ENCODE measurements at places on chromosomes 5 and 9.

- DNase-seq, result no peak
These were observed 33.4 kb upstream of the TRIO start for GRCh38 chr5:14109771-14110170.

DNA sequence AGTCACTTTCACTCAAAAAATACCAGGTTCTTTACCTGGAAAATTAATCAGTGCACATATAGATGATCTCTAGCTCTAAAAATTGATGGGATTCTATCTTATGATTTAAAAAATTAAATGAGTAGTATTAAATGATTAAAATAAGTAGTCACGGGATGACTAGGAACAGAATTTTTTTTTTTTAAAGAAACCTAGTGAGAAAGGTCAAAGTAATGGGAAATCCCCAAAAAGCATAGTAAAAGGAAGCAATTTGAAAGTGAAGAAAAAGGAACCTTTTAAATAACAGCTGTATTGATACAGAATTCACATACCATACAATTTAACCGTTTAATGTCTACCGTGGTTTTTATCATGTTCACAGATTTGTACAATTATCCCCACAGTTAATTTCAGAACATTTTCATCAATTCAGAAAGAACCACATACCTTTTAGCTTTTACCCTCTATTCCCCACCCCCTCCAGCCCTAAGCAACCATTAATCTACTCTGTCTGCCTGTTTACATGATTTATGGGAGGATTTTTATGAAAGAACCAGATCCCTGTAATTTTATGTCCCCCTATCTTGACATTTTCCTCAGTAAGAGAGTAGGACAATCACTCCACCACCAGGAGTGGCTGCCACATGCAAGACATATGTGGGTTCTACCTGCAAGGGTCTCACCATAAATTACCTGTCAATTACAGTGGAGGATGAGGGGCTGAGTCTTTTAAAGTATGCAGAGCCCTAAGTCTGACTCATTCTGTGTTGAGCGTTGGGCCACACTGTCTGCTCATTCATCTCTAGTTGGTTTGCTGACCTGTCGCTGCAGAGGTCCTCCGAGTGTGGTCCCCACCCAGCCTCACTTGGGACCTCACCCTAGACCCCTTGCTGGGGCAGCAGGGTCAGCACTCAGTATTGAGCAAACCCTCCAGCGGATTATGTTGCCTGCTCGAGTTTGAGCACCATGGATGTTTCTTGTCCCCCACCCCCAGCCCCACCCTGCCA is 16.0 kb downstream of the ANKRD33B start:
- DNase-seq, result no peak

DNA sequence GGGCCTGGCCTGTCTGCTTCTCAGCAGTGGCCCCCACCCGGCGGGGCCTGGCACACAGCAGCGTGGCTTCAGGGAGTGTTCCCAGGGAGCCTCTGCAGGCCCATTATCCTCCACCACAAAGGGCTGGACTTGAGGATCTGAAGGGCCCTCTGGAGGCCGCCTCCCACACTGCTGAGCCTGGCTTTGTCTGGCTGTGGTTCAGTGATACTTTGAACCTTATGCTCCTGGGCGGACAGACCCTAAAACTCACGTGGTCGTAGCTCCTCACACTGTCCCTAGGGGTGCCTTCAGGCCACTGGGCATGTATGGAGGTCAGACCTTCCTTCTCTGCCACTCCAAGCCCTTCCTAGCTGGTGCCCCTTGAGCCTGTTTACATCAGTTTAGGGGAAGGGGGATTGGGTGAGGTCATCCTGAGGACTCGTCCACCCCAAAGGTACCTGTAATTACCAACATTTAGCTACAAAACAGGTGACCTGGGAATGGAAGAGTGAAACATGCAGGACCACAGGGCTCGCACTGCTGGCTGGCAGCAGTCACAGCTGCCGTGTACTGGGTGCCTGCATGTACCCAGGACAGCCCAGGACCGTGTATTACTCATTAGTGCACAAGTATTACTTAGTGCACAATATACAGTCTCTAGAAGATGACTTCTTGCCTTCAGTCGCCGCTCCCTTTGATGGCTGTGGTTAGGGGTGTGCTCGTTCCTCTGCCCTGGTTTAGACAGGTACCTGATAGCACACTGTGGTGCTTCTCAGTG is 8.5 kb downstream of the GRHPR start:
- no peak for DNase-seq

GRCh38 chr5:178674334-178674733 is 47.5 kb upstream of the CLK4 start:
- DNase-seq, result no peak

DNA sequence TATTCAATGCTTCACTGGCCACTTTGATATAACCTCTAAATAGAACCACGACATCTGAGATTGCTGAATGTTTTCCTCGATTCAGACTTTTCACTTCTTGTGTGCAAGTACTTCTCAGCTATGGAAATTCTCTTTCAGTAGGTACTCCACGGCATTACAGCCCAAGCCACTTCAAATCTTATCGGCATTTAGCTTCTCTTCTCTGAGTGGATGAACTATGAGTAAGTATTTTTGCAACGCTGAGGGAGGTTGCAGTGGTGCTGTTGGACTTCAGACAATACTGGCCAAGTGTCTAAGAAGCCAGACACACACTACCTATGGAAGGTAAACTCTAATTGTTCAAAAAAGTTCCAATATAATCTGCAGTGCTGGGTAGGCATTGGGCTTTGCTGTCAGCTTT is 60.1 kb downstream of the FBN2 start:
- no peak for DNase-seq

GRCh38 chr5:61702784-61703183 is 370.7 kb downstream of the ZSWIM6 start:
- no peak for DNase-seq

- no peak for DNase-seq
These were observed 212.6 kb upstream of the MSX2 start for GRCh38 chr5:174511714-174512253.

DNA sequence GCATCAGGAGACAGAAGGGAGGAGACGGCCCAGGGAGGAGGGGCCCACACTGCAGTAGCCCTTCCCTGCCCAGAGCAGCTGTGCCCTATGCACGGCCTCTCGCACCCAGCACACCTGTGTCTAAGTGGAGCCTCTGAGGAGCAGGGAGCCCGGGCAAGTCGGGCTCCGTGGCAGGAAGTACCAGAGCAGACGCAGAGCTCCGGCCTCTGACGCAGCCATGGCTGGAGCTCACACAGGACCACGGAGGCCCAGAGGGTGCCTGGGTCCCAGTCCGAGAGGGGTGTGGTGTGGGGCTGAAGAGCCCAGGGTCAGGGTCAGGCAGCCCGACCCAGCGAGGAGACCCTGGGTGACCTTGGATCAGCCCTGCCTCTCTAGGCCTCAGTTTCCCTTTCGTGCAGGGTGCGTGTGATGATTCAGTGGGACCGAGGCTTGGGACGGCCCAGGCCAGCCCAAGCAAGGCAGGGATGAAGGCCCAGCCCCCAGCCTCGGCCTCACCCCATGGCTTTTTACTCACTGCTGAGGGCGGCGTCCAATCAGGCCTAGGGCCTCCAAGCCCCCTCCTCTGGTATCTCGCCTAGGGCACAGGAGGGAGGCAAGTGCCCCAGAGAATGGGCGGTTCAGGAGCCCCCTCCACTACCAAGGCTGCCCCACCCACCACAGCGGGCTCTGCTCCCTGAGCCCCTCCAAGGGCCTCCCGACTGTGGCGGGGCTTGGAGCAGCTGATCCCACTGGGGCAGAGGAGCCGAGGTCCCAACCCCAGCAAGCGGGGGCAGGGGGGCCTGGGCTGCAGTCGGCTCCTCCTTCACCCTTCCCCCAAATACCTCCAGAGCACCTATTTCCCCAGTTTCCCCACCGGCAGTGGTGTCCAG is 4.3 kb upstream of the AGPAT2 start:
- no peak for DNase-seq

DNA sequence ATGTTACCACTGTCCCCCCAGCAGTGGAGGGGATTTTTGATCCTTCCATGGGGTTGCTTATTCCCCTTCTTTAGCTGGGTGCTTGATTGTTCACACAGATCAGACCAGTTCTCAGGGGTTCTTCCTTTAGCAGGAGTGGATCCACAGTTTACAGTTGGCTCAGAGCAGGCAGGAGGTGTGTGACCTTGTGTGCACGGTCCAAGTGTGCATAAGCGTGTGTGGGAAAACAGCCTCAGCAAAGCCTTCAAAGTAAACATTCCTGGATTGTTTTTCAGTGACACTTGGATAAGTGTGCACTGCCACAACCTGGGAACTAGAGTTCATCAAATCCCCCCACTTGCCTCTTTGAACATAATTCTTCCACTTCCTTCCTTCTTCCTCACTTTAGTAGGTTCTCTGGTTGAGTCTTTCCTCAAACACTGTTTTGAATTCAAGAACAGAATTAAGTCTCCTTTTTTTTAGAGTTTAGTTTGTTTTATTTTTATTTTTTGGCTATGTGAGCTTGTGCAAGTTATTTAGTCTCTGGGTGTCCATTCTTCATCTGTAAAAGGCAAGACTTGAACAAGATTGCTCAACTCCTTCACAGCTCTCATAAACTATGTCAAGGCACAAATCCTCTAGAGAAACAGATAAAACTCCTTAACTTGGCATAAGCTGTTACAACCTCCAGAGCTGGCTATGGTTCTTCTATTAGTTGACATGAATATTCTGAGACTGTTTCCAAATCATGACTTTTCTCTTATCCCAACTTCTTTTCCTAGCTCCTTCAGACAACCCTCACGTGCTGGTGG is 78.0 kb downstream of the OSMR start:
- no peak for DNase-seq

- no peak for DNase-seq
These were observed 10.4 kb downstream of the GPSM1 start for GRCh38 chr9:136337416-136338395.

DNA sequence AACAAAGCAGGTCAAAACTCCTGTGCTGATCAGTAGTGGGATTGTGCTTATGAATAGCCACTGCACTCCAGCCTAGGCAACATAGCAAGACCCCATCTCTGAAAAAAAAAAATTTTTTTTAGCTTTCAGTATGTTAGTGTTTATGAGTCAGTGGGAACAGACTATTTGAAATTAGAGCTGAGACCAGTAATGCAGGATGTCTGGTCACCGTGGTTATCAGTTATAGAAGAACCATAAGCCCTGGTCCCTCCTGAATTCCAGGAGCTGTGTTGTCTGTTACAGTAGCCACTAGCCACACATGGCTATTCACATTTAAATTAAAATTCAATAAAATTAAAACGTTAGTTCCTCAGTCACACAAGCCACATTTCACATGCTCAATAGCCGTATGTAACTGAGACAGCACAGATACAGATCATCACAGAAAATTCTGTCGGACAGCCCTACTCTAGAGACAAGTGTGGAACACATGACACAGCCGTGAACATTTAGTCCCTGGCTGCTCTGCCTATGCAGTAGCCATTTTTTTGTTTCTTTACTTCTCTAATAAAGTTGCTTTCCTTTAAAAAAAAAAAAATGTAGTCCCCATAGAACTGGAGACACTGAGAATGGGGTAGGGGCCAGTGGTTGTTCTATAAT is 96.1 kb upstream of the SAP30L start:
- no peak for DNase-seq

GRCh38 chr5:132425975-132426524 is 56.5 kb downstream of the SLC22A5 start:
- no peak for DNase-seq

DNA sequence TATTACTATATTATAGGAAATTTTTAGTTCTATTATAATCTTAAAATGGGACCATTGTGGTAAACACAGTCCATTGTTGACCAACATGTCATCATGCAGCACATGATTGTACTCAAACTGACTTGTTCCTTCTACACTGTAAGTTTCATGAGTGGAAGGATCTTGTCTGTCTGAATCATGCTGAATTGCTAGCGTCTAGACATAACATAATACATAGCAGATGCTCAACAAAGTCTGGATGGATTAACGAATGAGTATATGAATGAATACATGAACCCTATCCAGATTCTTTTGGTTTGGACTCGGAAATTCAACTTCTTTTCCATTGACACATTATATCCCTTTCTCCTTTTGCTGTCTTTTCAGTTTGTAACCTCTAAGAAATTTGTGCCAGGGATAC is 429.2 kb upstream of the SGCD start:
- no peak for DNase-seq

GRCh38 chr9:133505186-133505830 is 19.5 kb downstream of the MYMK start:
- peak; percentile 57 for DNase-seq

- DNase-seq, result no peak
These were observed 40.2 kb upstream of the TYRP1 start for GRCh38 chr9:12652973-12653372.

DNA sequence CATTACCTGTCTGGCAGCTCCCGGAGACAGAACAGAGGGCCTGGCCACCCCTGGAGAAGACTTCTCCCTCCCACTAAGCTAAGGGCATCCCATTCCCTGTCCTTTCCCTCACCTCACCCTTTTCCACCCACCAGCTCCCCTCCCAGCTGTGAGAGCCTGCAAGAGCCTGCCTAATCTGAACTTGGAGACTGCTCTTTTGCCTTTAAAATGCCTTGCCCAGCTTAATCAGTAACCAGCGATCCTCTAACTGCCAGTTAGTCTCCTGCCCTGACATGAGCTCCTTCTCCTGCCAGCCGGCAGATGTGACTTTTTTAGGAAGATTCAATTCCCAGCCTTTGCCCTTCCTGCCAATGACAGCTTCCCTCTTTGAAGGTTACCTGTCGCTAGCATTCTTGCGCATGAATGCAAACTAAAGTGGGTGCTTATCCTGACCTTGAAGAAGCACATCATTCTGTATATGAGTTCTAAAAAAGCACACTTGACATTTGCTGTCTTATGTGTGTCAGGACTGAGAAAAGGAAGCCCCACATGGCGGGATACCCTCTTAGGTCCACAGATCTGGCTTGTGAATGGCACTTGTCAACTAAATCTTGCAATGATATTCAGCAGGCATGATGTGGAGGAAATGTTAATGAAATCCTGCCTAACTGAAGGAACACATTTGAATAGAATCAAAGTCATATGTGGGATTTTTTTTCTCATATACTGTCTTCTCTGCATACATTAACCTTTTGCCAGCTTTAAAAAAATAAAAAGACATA is 411.2 kb upstream of the SLC30A5 start:
- DNase-seq, result no peak

Data from AG08396 (cell line).